Right lobe of liver (tissue), 6 donors: ENCODE measurements at places on chromosomes 5 and 9. TPM values are rescaled to one million over a fixed set of nuclear protein-coding genes. Genes with fewer than 3 reads are reported as not detected.

- no peaks in the 10 kb centered on the region for H3K27me3 ChIP-seq
- no peaks in the 10 kb centered on the region for H3K36me3 ChIP-seq
- no peaks in the 10 kb centered on the region for H3K4me1 ChIP-seq
- DNase-seq = peak; percentile 42
- H3K27ac ChIP-seq = no peak overlapping the region
These were observed 152.6 kb upstream of the MSX2 start for GRCh38 chr5:174571662-174572397.

GRCh38 chr5:43367909-43368669 is 44.1 kb downstream of the CCL28 start:
- H3K4me3 ChIP-seq = no peak overlapping the region
- no peaks in the 10 kb centered on the region for H3K4me1 ChIP-seq
- no peaks in the 10 kb centered on the region for H3K27me3 ChIP-seq
- no peak overlapping the region for H3K27ac ChIP-seq
- DNase-seq = no peak
- no peaks in the 10 kb centered on the region for H3K36me3 ChIP-seq

- H3K4me3 ChIP-seq = no peak overlapping the region
- DNase-seq = no peak
- no peaks in the 10 kb centered on the region for H3K4me1 ChIP-seq
- no peak overlapping the region for H3K27ac ChIP-seq
- H3K36me3 ChIP-seq = no peaks in the 10 kb centered on the region
These were observed 89.6 kb downstream of the TAF11L14 start for GRCh38 chr5:17723876-17724275.

CCDC152 gene
- total RNA-seq = 0.06 TPM

DNA sequence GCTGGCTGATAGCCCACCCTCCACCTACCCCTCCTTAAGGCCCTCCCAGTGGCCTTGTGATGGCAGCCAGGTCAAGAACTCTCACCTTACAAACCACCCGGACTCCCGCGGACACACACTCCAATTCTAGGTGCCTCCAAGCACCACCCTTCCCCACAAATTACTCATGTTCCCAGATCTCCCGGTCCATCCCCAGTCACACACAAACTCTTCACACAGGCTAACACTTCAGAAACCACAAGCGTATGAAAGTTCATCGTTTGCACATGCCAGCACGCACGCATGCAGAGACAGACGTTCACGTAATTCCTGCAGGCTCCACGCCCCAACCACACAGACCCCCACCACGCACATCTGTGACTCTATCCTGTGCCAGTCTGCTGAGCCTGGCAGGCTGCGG is 18.0 kb downstream of the NR5A1 start:
- H3K36me3 ChIP-seq = no peaks in the 10 kb centered on the region
- H3K4me3 ChIP-seq = no peak overlapping the region
- no peak overlapping the region for H3K27ac ChIP-seq
- no peaks in the 10 kb centered on the region for H3K27me3 ChIP-seq

DNA sequence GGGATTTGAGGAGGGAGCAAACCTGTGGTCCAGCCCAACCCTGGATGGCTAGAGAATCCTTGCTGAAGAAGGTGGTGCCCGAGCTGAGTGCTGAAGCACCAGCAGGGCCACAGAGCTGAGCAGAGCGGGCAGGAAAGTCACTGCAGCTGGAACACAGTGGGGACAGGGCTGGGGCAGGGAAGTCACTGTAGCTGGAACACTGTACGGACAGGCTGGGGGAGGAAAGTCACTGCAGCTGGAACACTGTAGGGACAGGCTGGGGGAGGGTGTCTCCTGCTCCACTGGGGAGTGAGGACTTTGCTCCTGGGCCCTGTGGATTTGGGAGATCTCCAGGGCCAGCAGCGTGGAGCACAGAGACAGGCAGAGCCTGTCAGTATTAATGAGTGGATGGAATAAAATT is 9.0 kb upstream of the SUSD3 start:
- peak overlapping the region; percentile 68 for H3K27ac ChIP-seq
- no peak overlapping the region for H3K4me3 ChIP-seq
- peak; percentile 90 for DNase-seq
- no peaks in the 10 kb centered on the region for H3K36me3 ChIP-seq

TICAM2 gene
- total RNA-seq = 2.3 TPM

GRCh38 chr5:143331956-143332355 is 71.5 kb downstream of the NR3C1 start:
- no peaks in the 10 kb centered on the region for H3K27me3 ChIP-seq
- no peaks in the 10 kb centered on the region for H3K36me3 ChIP-seq
- no peak overlapping the region for H3K4me3 ChIP-seq
- no peak overlapping the region for H3K27ac ChIP-seq
- no peaks in the 10 kb centered on the region for H3K4me1 ChIP-seq
- DNase-seq = no peak

DNA sequence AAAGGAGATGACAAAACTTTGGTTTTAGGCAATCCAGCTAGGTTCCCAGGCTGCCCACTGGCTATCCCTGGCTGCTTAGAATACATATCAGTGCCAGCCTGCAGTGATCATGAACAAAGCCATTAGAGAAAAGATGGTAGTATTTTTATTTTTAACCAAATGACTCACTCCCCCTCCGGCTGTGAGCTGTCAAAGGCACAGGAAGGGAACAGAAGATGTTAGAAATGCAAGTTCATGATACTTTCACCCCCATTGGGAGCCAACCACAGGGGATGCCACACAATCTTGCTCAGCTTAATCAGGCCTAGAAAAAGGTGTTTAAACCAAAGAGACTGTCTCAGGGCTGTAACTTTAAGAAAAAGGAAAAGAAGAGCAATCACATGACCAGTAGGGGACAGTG is 70.3 kb upstream of the ASTN2 start:
- no peak overlapping the region for H3K27ac ChIP-seq
- H3K4me3 ChIP-seq = no peak overlapping the region
- H3K36me3 ChIP-seq = no peaks in the 10 kb centered on the region
- H3K4me1 ChIP-seq = no peaks in the 10 kb centered on the region

VAV2 gene
- 30.1 TPM for total RNA-seq

DNA sequence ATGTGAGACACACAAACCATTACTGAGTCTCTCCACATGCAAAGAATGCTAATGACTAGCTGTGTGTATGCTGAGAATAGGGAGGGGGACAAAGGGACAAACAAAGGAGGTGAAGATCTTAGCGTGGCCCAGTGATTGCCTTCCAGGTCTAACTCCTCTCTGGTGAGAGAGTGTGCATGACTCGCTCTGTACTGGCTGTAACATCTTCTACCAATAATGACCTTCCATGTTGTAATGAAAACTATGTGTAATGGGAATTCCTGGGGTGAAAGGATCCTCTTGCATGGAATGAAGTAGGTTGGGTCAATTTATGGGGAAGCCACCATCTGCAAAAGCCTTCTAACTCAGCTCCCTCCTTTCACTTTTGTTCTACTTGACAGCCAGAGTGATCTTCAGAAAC is 24.4 kb upstream of the GPR151 start:
- H3K4me3 ChIP-seq = no peak overlapping the region
- H3K27ac ChIP-seq = no peak overlapping the region
- DNase-seq = no peak

FOXD4L6 gene
- total RNA-seq = not detected

ECSCR gene
- total RNA-seq = 2.0 TPM

DNA sequence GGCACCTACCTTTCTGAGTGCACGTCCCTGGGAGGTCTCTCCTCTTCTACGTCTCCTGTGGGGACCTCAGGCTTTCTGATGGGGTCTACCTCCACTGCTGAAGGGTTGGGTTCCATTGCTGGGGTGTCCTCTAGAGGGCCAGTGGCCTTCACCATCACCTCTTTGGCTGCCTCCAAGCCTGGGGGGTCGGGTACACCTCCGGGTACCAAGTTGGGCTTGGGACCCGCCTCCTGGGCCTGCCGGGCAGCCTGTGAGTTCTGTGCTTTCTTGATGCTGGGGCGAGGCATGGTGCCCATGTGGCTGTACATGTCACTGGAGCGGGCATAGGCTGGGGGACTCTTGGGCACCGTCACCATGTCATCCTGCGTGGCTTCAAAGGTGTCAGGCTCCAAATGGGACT is 4.5 kb downstream of the SH2D3C start:
- H3K36me3 ChIP-seq = no peaks in the 10 kb centered on the region
- DNase-seq = no peak
- H3K27me3 ChIP-seq = no peaks in the 10 kb centered on the region
- H3K4me1 ChIP-seq = peaks cover 6% of the 10 kb centered on the region

DNA sequence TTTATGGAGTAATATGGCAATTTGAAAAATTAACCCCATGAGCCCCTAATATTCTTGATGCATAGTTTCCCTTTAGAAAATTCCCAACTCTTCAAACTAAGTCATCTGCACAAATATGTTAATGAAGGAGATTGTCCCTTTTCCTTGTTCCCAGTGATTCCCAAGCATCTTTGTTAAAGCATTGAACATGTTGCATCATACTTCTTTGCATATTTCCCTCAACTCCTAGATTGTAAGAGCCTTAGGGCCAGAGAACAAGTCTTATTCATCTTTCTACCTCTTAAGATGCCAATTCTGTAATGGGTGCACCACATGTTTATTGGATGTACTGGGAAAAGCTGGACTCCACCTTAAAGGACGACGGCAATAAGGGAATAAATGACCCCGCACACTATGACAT is 223.4 kb downstream of the PLK2 start:
- H3K27ac ChIP-seq = no peak overlapping the region
- H3K4me1 ChIP-seq = no peaks in the 10 kb centered on the region
- no peak overlapping the region for H3K4me3 ChIP-seq
- H3K36me3 ChIP-seq = no peaks in the 10 kb centered on the region
- no peaks in the 10 kb centered on the region for H3K27me3 ChIP-seq

DNA sequence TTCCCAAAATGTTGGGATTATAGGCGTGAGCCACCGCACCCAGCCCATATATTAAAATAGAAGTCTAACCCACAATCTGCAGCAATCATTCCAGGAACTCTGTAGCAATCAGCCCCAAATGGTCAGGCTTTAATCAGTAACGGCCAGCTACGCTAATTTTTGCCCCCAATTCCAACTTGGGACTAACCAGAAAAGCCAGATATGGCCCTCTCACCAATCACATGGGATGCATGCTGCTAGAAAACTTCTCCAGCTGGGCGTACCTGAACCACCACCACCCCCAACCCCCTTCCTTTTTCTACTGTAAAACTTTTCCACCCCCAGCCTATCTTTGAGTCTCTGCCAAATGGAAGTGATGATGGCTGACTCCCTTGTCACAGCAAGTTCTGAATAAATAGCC is 4.1 kb downstream of the SUSD1 start:
- H3K4me1 ChIP-seq = no peaks in the 10 kb centered on the region
- DNase-seq = no peak
- H3K36me3 ChIP-seq = no peaks in the 10 kb centered on the region
- H3K4me3 ChIP-seq = no peak overlapping the region
- no peaks in the 10 kb centered on the region for H3K27me3 ChIP-seq
- no peak overlapping the region for H3K27ac ChIP-seq

DNA sequence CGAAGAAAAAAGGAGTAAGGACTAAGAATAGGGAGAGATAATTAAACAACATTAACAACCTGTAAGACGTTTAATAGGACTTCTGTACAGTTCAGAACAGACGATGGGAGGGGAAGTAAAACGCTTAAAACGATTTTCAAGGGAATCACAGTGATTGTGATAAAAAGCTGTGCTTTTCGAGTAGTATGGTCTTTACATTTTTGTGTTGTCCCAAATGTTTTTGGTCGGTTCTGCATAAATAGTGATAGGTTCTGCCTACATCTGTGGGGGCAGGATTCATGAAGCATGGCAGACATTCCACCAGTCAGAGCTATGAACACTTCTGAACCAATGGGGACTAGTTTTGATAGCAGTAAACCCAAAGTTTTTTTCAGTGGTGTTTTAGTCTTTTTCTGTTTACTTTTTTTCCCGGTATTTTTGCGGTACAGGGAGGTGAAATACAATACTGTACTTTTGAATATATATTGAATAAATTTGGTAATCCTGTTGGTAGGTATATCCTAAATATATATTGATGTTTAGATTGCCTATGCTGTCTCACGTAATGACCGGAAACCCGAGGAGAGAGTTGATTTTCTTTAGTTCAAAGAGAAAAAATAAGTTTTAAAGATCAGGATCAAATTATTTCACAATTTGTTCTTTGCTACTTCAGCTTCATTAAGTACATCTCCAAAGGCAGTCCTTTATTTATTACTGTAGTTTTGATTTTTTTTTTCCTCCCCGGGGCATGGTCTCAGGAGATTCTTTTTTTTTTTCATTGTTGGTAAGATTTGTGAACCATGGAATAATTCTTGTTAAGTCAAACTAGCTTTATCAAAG is 1.3 kb downstream of the ERBIN start:
- H3K27ac ChIP-seq = peak overlapping the region; percentile 100
- H3K36me3 ChIP-seq = no peaks in the 10 kb centered on the region
- peaks cover 5% of the 10 kb centered on the region for H3K4me1 ChIP-seq
- no peak for DNase-seq

DNA sequence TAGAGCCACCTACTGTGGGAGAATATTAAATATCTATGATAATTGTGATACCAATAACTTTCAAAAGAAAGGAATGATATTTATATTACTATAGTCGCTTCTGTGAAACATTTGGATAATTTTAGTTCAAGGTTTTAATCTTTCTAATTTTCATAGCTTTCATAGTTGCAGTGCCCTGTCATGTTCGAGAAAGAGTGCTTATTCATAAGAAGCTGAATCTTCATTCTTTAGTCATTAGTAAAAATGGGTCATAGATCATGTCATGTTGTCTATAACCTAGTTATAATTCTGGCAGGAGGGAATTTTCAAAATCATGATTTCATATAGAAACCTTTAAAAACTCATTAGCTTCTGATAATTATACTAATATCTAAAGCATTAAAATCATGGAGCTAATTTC is 685.6 kb downstream of the CETN3 start:
- no peak overlapping the region for H3K27ac ChIP-seq
- H3K36me3 ChIP-seq = no peaks in the 10 kb centered on the region
- H3K4me1 ChIP-seq = no peaks in the 10 kb centered on the region

SEMA6A gene
- total RNA-seq = 8.3 TPM

GLRA1 gene
- total RNA-seq = not detected

GFI1B gene
- total RNA-seq = 0.24 TPM

GRCh38 chr9:130334915-130335314 is 69.4 kb downstream of the HMCN2 start:
- H3K27ac ChIP-seq = no peak overlapping the region
- H3K4me1 ChIP-seq = no peaks in the 10 kb centered on the region
- H3K36me3 ChIP-seq = no peaks in the 10 kb centered on the region
- no peak for DNase-seq

PCDHGA1 gene
- total RNA-seq = 0.18 TPM

ANKRD31 gene
- 0.12 TPM for total RNA-seq

ZCCHC7 gene
- total RNA-seq = 10.0 TPM

SOWAHA gene
- total RNA-seq = 3.7 TPM

AGXT2 gene
- total RNA-seq = 26.0 TPM
